Progenitor cell of endocrine pancreas (in vitro differentiated cells): ENCODE measurements at places on chromosomes 2 and 18.

DNA sequence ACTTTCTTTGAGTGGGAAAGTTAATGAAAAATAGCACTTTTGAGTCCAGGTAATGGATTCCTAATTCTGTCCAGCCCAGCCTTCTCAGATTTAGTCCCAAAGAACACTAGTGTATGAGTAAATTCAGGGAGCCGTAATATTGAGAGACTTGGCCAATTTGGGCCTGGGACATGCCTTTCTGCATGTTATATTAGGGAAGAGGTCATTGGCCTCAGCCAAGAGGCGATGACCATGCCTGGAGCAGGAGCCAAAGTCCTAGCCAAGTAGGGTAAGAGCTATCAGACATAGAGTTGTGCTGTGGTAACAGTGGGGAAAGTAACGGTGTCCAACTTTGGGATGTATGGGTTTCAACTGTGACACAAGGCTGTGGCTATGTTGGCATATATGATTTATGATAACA lies 336.5 kb upstream of the ZNF804A start:
- no peaks in the 10 kb centered on the region for H3K4me1 ChIP-seq
- no peaks in the 10 kb centered on the region for H3K27me3 ChIP-seq
- H3K27ac ChIP-seq, result no peak overlapping the region
- no peak overlapping the region for H3K4me3 ChIP-seq
- DNase-seq, result no peak
- no peaks in the 10 kb centered on the region for H3K36me3 ChIP-seq

GRCh38 chr2:227374158-227374557 lies 4.9 kb downstream of the TM4SF20 start:
- no peaks in the 10 kb centered on the region for H3K4me1 ChIP-seq
- DNase-seq, result no peak

DNA sequence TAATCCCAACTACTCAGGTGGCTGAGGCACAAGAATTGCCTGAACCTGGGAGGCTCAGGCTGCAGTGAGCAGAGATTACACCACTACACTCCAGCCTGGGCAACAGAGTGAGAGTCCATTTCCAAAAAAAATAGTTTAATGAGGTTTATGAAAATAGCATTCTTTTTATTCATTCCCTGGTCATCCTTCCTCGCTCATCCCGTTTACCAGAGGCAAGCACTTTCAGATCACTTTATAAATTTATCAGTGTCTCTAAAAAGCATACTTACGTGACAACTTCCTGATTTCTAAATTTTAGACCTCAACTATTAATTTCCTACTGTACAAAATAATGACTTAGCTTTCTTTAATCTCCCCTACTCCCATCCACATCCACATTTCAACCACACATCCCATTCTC lies 864.8 kb downstream of the EPHA4 start:
- H3K27ac ChIP-seq, result no peak overlapping the region
- H3K4me3 ChIP-seq, result no peak overlapping the region
- no peaks in the 10 kb centered on the region for H3K36me3 ChIP-seq
- no peaks in the 10 kb centered on the region for H3K27me3 ChIP-seq
- H3K4me1 ChIP-seq, result no peaks in the 10 kb centered on the region
- DNase-seq, result no peak

GRCh38 chr18:11249391-11249790 lies 100.0 kb upstream of the PIEZO2 start:
- H3K27ac ChIP-seq, result no peak overlapping the region
- no peak overlapping the region for H3K4me3 ChIP-seq
- no peak for DNase-seq

- H3K4me1 ChIP-seq, result peaks cover 2% of the 10 kb centered on the region
- peaks cover 8% of the 10 kb centered on the region for H3K27me3 ChIP-seq
- H3K36me3 ChIP-seq, result no peaks in the 10 kb centered on the region
- DNase-seq, result no peak
These were observed 316.2 kb downstream of the CDH2 start for GRCh38 chr18:27860701-27861107.

DNA sequence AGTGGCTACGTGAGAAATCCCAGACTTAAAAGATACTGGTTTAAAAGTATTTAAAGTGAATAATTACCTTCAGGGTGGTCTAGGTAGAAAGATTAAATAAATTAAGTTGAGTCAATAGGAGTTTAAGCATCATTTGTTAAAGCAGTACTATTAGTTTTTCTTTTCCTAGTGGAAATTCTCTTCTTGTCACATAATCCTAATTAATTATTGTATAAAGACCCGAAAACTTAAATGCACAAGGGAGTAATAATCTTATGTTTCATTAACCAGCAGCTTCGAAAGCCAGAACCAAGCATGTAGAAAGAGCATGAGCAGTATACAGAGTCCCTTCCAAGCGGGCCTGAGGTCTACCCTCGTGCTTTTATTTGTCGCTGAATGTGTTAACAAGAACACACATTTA lies 90.2 kb upstream of the SKOR2 start:
- no peaks in the 10 kb centered on the region for H3K4me1 ChIP-seq
- H3K27me3 ChIP-seq, result peaks cover 32% of the 10 kb centered on the region
- H3K36me3 ChIP-seq, result no peaks in the 10 kb centered on the region
- no peak for DNase-seq

GRCh38 chr2:229673676-229674075 lies 40.7 kb downstream of the DNER start:
- H3K4me3 ChIP-seq, result no peak overlapping the region
- H3K27ac ChIP-seq, result no peak overlapping the region
- H3K27me3 ChIP-seq, result peaks cover 52% of the 10 kb centered on the region
- H3K4me1 ChIP-seq, result no peaks in the 10 kb centered on the region
- H3K36me3 ChIP-seq, result no peaks in the 10 kb centered on the region
- DNase-seq, result no peak

- H3K36me3 ChIP-seq, result no peaks in the 10 kb centered on the region
- H3K27me3 ChIP-seq, result no peaks in the 10 kb centered on the region
- no peak overlapping the region for H3K27ac ChIP-seq
- no peak overlapping the region for H3K4me3 ChIP-seq
- H3K4me1 ChIP-seq, result peaks cover 13% of the 10 kb centered on the region
- DNase-seq, result no peak
These were observed 153.1 kb upstream of the PKDCC start for GRCh38 chr2:41894563-41895333.

DNA sequence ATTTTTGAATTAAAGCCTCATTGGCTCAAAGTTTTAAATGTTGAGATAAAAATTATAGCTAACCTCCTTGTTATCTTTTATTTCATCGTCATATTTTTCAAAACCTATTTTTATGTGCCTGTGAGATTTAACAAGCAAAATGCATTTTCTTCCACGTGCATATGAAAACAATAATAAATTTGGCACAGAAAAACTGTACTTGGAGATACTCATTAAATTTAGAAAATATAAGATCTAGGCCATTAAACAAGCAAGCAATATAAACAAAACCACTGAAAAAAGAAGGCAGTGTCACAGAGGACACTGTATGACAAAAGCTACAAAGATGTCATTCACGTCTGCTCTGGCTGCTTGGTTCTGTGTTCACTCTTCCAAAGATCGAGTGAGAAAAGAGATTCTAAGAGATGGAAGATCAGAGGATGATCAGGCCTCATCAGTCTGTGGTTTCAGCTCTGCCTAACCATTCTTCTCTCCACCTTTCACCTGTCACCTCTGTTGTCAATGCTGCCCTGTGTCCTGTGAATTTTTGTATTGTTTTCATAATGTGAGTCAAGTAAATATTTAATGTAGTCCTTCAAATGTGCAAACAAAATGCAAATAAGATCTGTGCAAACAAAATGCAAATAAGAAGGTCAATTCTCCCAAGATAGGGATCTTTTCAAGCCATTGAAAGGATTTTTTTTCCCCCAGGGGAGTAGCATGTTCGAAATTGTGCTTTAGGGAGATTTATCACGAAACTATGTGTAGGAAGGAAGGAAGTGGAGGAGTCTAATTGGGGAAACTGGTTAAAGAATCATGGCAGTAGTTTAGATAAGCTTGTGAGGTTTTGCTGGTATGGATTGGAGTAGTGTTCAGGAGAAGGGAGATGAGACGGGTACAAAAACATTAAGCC lies 138.7 kb upstream of the RBMS1 start:
- peaks cover 26% of the 10 kb centered on the region for H3K4me1 ChIP-seq
- no peak overlapping the region for H3K4me3 ChIP-seq
- DNase-seq, result no peak
- H3K27ac ChIP-seq, result no peak overlapping the region

GRCh38 chr2:157897106-157897971 lies 21.2 kb upstream of the ACVR1 start:
- peaks cover 5% of the 10 kb centered on the region for H3K27me3 ChIP-seq
- no peaks in the 10 kb centered on the region for H3K4me1 ChIP-seq
- no peaks in the 10 kb centered on the region for H3K36me3 ChIP-seq
- H3K4me3 ChIP-seq, result no peak overlapping the region
- no peak overlapping the region for H3K27ac ChIP-seq
- DNase-seq, result no peak

DNA sequence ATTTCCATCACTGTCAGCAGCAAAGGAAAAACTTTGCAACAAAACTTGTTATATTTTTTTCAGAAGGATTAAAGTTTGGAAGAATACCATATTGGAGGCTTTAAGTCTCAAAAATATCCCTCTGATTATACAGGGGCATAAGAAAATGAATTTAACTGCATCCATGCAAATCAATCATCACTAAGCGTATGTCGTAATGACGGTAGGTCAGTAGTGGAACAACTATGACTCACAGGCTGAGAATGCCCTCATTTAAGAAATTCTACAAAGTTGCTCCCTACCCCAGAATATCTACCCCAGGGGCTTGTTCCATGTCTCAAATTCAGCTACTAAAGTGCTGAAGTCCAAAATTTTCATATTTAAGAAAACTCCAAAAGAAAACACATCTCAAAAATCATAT lies 12.5 kb upstream of the NAB1 start:
- no peak overlapping the region for H3K27ac ChIP-seq
- no peak overlapping the region for H3K4me3 ChIP-seq
- no peak for DNase-seq
- H3K4me1 ChIP-seq, result peaks cover 15% of the 10 kb centered on the region
- peaks cover 2% of the 10 kb centered on the region for H3K27me3 ChIP-seq
- H3K36me3 ChIP-seq, result no peaks in the 10 kb centered on the region

DNA sequence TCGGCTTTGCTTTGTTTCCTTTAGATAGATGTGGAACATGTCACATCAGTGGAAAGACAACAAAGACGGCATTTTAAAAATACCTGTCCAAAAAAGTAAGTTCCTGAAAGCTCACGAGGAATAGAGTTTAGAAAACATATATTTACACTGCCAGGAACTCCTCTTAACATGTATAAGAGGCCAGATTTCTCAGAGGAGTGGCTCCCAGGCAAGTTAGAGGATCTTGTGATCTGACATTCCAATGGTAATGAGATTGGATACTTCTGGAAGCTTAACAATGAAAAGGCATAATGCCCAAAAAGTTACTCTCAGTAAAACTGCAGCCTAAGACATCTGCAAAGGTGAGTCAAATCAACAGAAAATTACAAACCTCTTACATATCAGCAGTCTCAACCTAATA lies 77.1 kb downstream of the CYRIA start:
- no peaks in the 10 kb centered on the region for H3K36me3 ChIP-seq
- H3K4me1 ChIP-seq, result no peaks in the 10 kb centered on the region
- H3K27ac ChIP-seq, result no peak overlapping the region
- no peaks in the 10 kb centered on the region for H3K27me3 ChIP-seq
- H3K4me3 ChIP-seq, result no peak overlapping the region
- DNase-seq, result no peak

GRCh38 chr2:226333388-226333787 lies 466.2 kb downstream of the IRS1 start:
- H3K36me3 ChIP-seq, result no peaks in the 10 kb centered on the region
- H3K4me1 ChIP-seq, result peaks cover 3% of the 10 kb centered on the region
- no peaks in the 10 kb centered on the region for H3K27me3 ChIP-seq

- H3K4me3 ChIP-seq, result no peak overlapping the region
- H3K4me1 ChIP-seq, result peaks cover 5% of the 10 kb centered on the region
- H3K36me3 ChIP-seq, result no peaks in the 10 kb centered on the region
- H3K27me3 ChIP-seq, result no peaks in the 10 kb centered on the region
These were observed 192.8 kb upstream of the ZNF521 start for GRCh38 chr18:25544546-25545287.

DNA sequence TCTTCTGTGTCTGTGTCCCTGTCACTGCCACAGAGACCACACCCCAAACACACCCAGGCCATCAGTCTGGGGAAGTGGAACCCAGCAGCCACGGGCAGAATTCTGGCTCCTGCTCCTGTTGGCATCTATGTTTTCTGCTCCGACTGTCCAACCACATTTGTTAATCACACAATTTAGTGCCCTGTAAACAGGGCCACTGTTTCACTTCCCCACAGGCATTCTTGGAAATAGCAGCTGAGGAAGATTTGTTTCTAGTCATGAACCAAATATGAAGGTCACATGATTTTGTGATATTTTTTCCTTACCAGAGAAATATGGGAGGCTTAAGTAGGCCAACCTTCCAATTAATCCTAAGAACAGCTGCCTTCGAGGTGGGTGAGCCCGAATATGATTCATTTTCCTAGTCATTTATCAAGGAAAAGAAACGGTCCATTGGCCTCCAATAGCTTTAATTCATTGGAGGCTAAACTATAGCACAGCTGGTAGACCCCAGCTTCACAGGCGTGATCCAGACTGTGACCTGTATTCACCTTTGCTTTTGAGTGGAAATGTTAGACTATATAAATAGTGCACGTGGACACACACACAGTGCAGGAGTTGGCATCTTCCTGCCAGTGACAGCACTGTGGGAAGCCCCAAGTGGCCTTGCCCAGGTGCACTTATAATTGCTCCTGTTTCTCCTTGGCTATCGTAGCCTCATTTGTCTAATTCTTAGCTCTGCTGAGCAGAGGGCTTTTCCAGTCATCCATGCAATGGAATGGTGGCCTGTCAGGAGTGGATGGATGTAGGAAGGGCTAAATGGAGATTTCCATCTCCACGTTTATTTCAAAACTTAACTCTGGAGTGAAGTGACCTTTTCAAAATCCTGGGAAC lies 267.9 kb downstream of the LPIN1 start:
- no peaks in the 10 kb centered on the region for H3K27me3 ChIP-seq
- no peaks in the 10 kb centered on the region for H3K36me3 ChIP-seq
- H3K4me3 ChIP-seq, result no peak overlapping the region
- peaks cover 3% of the 10 kb centered on the region for H3K4me1 ChIP-seq
- no peak for DNase-seq
- no peak overlapping the region for H3K27ac ChIP-seq

GRCh38 chr2:72669121-72669520 lies 156.7 kb downstream of the EXOC6B start:
- peaks cover 41% of the 10 kb centered on the region for H3K36me3 ChIP-seq
- H3K27me3 ChIP-seq, result no peaks in the 10 kb centered on the region
- no peak overlapping the region for H3K4me3 ChIP-seq
- no peak overlapping the region for H3K27ac ChIP-seq

DNA sequence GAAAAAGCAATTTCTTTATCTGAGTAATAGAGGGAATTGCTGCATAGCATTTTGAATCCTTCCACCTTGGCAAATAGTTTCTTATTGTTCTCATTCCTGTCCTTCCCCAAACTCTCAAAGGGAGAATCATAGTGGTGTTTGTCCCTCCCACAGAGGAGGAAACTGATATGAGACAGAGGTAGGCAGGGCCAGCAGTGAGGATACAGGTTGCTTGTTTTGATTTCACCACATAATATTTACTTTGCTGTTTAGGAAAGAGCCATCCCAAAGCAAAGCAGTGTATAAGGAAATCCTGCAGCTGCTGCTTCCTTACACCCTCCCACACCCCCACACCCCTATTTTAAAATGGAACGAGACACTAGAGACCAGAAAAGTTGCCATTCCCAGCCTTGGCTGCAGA lies 195.3 kb downstream of the SETBP1 start:
- no peak overlapping the region for H3K27ac ChIP-seq
- H3K27me3 ChIP-seq, result no peaks in the 10 kb centered on the region
- no peak overlapping the region for H3K4me3 ChIP-seq

- H3K4me3 ChIP-seq, result no peak overlapping the region
- no peaks in the 10 kb centered on the region for H3K27me3 ChIP-seq
- H3K4me1 ChIP-seq, result no peaks in the 10 kb centered on the region
These were observed 345.6 kb downstream of the GRB14 start for GRCh38 chr2:164275659-164276058.

GRCh38 chr2:172308253-172308935 lies 119.0 kb upstream of the ITGA6 start:
- H3K27me3 ChIP-seq, result peaks cover 7% of the 10 kb centered on the region
- no peak for DNase-seq
- H3K36me3 ChIP-seq, result no peaks in the 10 kb centered on the region
- H3K4me3 ChIP-seq, result no peak overlapping the region
